ENCODE measurements at places on chromosomes 5 and 9.

DNA sequence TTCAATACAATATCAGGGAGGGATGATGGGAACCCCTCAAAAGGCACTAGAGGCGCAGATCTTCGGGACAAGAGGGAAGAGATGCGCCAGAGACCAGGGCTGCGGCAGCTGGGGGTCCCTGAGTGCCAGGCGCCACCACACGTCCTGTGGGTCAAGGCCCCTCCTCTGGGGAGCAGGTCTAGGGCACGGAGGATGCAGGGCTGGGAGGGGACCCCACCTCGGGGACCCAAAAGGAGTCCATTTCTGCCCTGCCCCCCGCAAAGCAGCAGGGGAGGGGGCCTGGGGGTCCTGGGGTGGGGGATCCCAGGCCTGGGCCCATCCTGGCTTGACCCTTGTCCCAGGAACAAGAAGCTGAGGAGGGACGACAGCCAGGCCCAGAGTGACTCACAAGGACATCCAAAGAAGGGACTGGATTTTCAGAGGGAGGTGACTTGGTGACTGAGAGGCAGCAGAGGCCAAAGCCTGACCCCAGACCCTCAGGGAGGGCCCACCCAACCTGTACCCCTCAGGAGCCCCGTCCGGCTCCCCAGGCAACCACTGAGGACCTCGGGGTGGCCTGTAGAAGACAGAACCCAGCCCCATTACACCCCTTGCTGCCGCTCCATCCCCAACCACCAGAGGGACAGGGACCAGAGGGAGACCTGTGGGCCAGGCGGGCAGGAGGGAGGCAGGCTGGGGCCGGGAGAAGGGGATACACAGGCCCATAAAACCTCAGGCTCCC, 54.2 kb downstream of the LRSAM1 start:
- DNase-seq: no peak

GRCh38 chr9:75063556-75064305, 24.2 kb downstream of the NMRK1 start:
- DNase-seq: no peak

DNA sequence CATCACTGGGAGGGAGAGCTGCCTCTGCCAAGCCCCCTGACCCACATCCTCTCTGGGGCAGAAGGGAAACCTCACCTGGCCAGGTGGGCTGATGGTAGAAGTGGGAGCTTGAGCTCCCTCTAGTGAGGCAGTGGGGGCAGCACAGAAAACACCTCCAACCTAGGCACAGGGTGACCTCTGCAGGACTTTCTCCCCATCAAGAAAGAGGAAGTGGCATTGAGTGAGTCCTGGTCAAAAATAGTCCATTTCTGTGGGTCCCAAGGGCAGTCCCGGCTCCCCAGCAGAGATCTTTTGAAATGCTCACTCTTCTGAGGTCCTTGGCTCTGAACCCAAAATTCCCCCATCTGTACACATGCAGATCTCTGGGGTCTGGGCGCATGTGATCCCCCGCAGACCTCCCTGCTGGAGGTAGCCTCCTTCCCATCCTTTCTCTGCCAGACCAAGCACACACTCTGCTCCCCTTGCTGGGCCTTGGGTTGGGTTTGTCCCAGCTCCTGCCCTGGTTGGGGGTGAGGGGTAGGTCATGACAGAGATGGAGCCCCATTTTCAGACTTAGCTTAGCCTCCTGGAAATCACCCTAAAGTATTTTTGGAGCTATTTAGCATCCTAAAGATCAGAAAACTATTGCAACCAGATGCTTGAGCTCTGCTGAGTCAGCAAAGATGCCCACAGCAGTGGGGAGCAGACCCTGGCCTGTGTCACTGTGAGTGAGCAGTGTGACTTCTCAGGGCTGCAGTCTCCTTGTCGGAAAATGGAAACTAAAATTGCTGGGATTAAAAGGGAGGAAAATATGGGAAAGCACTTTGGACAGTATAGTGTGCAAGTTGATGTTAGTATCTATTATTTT, 41.6 kb upstream of the LCP2 start:
- no peak for DNase-seq

- no peak for DNase-seq
Observed at GRCh38 chr5:176528761-176529115, 8.5 kb downstream of the RNF44 start.

- no peak for DNase-seq
Observed at GRCh38 chr9:79430619-79431018, 141.1 kb upstream of the TLE4 start.
